Activated naive CD4-positive, alpha-beta T cell treated with Interleukin-2 at 50 U/mL for 16 hours (primary cell): ENCODE measurements at places on chromosomes 13 and 19.

GRCh38 chr13:23715762-23716235 is 145.6 kb downstream of the TNFRSF19 start:
- no peak for DNase-seq

DNA sequence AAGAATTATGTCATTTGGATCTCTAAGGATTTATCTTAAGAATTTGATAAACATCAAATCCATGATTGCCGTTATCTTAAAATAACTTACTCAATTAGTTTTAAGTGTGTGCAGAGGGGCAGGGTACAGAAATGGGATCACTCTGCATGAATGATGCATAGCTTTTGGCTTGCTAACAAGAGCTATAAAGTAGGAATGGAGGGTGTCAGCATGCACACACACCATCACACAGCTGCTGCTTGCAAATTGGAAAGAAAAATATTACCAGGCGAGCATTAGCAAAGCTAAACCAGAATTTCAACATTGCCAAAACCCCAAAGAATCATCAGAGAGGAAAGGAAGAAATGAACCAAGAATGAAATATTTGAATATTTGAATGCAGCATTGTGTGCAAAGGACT is 580.6 kb downstream of the LMO7 start:
- DNase-seq: no peak

GRCh38 chr13:23443110-23443509 is 9.6 kb upstream of the SACS start:
- no peak for DNase-seq

DNA sequence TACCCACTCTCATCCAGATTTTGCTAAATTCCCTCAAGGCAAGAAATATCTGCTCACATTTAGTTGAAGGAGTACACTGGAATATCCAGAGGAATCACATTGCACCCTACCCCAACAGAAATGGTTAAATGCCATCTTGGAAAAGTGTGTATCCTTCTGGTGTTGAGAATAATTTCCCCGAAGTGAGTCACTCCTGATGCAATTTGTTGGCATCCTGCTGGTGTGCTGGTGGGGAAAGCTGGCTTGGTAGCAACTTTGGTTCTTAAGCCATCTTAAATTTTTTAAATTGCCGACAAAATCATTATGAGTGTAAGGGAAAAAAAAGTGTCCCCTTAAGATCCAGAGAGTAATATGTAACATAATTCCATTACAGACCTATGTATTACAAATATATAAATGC is 337.3 kb upstream of the DACH1 start:
- no peak for DNase-seq
